ENCODE measurements at places on chromosomes 11 and 22.

DNA sequence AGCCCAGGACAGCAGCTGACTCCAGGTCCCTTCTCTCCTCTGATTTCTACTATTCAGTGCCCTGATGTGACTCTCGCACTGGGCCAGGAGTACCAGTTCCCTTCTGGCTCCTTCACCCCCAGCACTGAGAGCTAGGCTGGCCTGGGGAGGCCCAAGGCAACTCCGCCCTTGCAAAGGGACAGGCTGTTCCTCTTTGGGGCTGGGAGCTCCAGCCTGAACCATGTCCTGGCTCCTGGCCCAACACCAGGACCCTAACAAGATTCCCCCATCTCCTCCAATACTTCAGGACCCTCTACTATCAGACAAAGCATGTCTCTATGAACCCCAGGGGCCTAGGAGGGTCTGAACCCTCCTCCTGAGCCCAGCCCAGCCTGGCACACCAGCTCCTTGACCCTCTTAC, 12.5 kb downstream of the CREB3L1 start:
- no peak for DNase-seq

GRCh38 chr11:12008790-12009616, 577 bp upstream of the DKK3 start:
- peak; percentile 60 for DNase-seq

DNA sequence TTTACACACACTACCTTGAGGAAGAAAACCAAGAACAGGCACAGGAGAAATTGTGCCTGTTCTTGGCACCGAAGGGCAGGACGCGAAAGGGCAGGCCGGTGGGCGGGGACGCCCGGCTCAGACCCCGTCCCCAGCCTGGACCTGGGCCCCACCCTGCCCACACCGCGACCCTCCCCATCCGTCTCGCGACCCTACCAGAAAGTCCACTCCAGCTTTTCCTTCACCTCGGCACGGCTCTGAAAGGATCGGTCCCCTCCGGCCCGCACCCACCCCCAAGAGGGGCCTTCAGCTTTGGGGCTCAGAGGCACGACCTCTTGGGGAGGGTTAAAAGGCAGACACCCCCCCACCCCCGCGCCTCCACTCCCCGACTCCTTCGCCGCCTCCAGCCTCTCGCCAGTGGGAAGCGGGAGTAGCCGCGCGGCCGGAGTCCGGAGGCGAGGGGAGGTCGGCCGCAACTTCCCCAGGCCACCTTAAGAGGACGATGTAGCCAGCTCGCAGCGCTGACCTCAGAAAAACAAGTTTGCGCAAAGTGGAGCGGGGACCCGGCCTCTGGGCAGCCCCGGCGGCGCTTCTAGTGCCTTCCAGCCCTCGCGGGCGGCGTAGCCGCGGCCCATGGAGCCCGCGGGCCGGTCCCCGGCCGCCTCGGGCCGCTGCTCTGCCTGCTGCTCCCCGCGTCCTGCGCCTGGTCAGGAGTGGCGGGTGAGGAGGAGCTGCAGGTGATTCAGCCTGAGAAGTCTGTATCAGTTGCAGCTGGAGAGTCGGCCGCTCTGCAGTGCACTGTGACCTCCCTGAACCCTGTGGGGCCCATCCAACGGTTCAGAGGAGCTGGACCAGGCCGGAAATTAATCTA, 4.4 kb downstream of the SEC14L6 start:
- DNase-seq, result no peak

DNA sequence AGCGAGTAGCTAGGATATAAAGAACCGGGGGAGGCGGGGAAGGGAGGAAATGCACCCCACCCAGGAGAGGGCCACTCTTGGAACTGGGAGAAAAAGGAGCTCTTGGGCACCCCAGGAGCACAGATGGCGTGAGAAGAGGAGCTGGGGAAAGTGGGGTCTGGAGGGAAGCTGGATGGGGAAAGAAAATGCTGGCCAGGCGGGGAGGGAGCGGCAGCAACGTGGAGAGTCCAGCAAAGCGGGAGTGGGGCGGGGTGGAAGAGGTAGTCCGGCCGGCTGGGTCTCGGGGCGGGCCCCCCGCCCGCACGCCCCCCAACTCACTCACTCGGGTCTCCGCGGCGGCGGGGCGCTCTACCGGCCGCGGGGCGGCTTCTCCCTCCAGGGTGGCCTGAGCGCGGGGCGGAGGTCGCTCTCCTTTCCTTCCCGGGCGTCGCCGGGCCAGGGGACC, 522 bp downstream of the TOB2 start:
- no peak for DNase-seq
